ENCODE measurements at places on chromosomes 5 and 9.

GRCh38 chr5:141430332-141431113 is at the start of gene PCDHGA12:
TSS of gene PCDHGA12 (plus strand) at chr5:141430507. CDS start at chr5:141430760, 253 bp downstream.
- no peak for DNase-seq

GRCh38 chr5:136025900-136026299 is 2.9 kb upstream of the TGFBI start:
- no peak for DNase-seq

- no peak for DNase-seq
These were observed 145.6 kb downstream of the PPP2R2B start for GRCh38 chr5:146732962-146733361.

- DNase-seq: no peak
These were observed 79.6 kb upstream of the KLF4 start for GRCh38 chr9:107569174-107569573.

DNA sequence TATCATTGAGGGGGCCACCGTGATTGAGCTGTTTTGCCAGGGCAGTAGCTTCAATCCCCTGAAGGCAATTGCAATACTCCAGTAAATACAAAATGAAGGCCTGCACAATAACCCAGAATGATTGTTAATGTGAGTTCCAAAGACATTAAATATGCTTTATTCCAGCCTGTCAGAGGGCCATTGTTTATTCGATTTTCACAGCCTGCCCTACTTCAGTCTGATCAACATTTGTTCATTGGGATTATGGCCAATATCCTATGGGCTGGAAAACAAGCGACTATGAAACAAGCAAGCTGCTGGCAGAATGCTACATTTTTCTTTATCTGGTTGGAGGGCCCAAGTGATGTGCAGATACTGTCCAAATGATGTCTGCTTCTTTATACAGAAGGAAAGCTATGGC is 543.1 kb downstream of the TLE1 start:
- no peak for DNase-seq

DNA sequence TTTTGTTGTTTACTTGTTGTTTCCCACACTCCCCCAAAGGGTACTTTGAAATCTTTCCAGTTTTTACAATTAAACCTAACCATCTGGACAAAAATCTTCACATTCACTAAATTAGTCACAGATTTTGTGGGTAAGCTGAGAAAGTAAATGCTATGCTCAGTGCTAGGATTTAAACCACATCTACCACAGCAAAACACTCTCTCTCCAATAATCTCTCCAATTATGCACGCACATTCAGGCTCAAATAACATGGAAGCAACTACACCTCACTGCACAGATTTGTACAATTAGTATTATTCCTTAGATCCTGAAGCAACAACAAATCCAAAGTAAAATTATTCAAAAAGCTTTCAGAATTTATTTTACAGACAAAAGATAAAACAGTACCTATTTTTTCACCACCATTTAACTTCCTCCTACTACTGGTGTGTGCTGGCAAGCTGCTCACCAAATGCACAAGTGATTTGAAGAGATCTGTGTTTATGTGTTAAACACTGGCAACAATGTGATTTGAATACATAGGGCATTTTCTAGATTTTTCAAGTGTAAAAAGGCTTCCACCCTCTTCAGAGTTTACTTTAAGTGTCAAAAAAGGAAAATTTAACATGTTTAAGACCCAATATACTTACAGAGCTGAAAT is 16.6 kb downstream of the ZNF608 start:
- no peak for DNase-seq

DNA sequence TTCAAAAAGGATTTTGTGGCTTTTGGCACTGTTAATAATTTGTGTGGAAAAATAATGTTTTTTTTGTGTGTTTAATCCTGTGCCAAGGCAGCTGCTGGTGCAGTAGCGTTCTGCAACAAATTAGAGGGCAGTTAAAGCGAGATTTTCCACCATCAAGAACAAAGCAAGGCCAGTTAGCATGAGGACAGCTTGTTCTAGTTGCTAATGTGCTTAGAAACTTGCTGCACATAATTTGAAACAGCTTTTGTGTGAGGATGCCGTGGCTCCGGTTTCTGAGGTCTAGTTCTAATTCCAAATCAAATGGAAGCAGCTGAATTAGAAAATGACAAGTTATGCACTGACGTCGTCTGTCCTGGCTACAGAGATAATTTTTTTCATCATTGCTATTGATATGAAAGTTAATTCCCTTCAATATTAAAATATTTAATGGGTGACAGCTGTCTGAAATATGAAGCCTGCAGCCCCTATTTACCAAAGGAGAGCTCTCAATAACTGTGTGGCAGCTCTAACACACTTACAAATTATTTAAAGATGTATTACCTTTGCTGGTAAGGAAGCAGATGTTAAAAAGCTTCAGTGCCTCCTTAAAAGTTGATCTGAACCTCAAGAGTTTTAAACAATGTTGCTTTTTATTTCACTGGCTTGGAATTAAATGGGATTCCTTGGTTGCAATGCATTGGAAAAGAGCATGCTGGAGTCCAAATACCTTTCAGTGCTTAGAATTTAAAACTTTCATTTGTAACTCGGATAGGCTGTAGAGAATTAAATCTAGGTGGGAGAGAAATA is 128.6 kb downstream of the SPATA31D1 start:
- no peak for DNase-seq

DNA sequence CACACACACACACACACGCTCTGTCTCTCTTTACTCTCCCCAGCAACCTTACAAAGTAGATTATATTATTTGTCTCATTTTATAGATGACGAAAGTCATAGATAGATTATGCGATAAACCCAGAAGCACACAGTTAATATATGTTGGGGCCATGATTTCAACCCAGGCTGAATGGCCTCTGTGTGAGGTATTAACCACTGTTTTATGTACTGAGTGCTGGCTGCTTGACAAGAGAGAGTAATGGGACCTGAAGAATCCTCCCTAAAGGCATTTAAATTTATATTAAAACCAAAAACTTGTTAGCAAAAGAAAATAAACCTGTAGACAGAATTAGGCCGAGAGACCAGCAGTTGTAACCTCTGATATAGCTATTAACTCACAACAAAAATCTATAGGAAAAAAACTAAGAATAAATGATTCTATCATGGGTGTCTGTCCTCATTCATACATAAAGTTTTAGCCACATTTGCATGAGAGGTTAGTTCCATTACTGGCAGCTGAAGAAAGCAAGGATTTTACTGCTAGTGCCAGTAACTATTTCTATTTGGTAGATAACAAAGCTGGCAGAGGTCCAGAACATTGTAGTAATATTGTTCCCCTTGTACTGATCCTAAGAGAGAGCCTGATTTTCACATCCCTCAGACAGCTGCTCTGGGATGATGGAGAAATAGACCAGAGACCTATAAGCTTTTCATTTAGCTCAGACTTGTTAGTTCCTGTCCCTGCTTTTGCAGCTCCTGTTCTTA is 250.9 kb downstream of the ADGRV1 start:
- DNase-seq: no peak

DNA sequence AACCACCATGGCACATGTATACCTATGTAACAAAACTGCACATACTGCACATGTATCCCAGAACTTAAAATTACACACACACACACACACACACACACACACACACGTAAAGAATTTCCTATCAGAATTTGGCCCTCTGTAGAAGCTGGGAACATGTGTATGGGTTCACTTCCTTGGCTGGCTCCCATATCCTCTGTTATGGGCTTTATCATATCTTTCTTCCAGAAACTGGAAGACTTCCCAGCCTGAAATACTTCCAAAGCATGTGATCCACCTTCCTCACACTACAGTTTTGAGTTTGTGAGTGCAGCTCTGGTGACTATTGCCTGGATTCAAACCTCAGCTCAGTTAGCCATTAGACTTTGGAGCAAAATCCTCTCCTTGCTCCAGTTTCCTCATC is 78.6 kb upstream of the GDNF start:
- DNase-seq: no peak

DNA sequence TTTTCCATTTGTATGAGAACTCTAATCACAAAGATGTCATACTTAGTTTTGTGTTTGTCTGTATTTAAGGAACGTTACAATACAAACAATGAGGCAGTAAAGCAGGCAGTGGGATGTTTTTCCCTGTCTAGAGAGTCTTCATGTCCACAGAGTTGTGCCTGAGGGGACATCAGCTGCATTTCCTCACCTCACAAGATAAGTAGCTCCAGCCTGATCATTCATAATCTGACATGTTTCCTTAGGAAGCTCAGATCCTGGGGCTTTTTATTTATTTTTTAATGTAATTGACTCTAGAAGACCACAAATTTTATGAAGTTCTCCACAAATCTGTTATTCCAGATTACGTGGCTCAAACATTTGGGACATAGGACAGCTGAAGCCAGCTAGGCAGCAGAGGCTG is 78.5 kb downstream of the SPTLC1 start:
- no peak for DNase-seq

GRCh38 chr5:179281694-179282093 is 63.6 kb downstream of the ADAMTS2 start:
- no peak for DNase-seq

DNA sequence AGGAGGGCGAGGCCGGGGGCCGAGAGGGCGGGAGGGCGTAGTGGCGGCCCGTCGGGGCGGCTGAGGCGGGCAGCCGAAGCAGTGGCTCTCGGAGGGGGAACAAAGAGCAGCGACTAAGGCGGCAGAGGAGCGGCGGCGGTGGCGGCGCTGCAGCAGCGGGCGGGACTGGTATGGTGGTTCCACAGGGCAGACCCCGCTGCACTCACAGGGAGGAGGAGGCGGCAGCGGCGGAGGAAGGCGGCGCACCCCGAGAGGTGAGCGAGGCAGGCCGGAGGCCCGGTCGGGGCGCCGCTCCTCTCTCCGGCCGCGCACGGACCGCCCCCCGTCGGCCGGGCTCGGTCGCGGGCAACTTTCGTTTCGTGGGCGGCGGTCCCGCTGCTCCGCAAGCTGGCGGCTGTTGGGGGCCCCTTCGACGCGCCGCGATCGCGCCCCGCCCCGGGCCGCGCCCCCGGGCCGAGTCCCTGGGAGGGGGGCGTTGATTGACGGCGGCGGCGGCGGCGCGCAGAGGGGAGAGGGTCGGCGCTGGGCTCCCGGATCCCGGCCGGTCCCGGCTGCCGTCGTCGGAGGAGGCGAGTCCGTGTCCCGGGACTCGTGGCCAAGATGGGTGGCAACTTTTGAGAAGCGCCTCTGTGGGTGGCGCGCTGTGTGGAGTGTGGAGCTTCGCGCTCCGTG is 467 bp downstream of the CNOT6 start:
- peak; percentile 31 for DNase-seq

- DNase-seq: no peak
These were observed 52.0 kb downstream of the SLC22A5 start for GRCh38 chr5:132421462-132421861.

- peak; percentile 5 for DNase-seq
These were observed 122.5 kb upstream of the RUSC2 start for GRCh38 chr9:35367451-35367850.

DNA sequence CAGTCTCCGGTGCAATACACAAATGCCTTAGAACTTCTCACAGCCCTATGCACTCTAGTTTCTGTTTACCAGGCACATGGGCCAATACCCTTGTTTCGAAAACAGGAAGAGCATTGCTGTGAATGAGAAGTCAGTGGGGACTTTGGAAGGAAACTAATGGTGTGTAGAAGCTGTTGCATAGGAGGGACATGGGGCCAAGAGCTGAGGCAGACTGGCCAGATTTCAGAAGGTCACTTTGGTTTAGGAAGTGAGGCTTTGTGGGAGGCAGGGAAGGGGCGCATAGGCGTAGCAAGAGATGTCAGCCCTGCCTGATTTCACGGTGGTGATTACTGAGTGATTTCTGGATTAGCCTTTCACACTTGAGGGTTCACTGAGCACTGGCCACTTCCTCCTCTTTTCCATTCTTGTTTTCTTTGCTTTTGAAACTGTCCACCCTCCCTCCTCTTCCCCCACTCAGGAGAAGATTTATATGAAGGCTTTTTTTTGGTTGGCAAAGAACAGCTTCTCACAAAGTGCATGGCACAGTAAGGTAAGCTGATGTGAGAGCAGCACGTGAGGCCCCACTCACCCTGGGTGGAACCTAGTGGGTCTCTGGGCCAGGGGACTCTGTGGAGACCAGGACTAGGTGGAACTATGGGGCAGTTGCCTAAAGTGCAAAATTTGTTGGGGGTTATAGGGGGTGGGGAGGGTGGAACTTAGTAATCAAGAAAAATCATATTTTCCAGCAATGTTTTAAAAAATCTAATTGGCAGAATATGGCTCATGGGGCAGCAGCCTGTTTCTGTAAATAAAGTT is 6.1 kb upstream of the TMEM252 start:
- DNase-seq: no peak

DNA sequence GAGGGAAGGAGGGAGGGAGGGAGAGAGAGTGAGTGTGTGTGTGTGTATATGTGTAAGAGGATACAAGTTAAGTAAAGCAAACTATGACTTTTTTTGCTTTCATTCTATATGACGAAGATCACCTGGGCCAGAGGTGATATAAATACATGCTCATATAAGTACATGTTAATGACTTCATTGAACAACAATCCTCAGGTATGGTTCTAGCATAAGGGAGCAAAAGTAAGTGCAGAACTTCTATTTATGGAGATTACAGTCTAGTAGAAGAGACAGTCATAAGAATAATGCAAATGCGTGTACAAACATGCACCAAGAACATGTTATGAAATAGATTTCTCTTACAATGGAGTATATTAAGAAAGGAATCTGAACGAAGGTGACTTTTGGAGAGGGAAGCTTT is 1804.0 kb downstream of the MAT2B start:
- no peak for DNase-seq

DNA sequence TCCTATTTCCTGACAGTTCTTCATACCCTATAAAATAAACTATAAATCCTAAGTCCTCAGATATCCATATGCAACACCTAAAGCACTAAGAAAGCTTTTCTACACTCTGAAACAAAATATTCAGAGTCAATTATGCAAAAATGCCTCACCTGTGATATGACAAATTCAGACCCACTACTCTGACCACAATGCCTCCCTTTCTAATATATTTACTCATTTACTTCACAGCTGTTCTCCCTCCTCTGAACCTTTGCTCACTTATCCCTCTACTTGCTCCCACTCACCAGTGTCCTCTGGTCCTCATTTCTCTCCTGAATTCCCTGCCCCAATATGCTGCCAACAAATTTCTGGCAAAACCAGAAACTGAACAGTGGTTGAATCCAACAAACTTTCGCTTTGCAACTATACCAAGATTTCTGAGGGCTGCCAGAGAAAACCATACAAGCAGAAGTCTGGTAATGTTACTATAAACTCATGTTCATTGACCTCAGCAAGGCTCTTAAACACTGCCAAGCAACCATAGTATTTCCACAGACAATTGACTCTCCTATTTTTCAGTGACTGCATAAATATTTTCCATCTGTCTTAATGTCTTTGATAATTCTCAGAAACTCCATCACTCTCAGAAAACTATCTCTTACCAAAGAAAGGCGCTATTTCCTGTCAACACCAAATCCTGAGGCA is 7.1 kb downstream of the CCNH start:
- no peak for DNase-seq

- no peak for DNase-seq
These were observed 783 bp upstream of the DNAH5 start for GRCh38 chr5:13945271-13945670.

GRCh38 chr9:101481261-101481660 is 45.7 kb upstream of the ALDOB start:
- DNase-seq: no peak

- DNase-seq: peak; percentile 90
These were observed 21.9 kb upstream of the NOTCH1 start for GRCh38 chr9:136567651-136568287.

- DNase-seq: no peak
These were observed 19.8 kb downstream of the CKMT2 start for GRCh38 chr5:81252904-81253303.

GRCh38 chr9:97963232-97963631 is 19.9 kb upstream of the ANP32B start:
- DNase-seq: no peak

- DNase-seq: no peak
These were observed 6.6 kb upstream of the FBP2 start for GRCh38 chr9:94600258-94600657.

GRCh38 chr9:92122061-92122460 is 6.8 kb upstream of the SPTLC1 start:
- DNase-seq: no peak

All from HTR-8/SVneo (cell line).